ENCODE measurements at places on chromosomes 5 and 9.

DNA sequence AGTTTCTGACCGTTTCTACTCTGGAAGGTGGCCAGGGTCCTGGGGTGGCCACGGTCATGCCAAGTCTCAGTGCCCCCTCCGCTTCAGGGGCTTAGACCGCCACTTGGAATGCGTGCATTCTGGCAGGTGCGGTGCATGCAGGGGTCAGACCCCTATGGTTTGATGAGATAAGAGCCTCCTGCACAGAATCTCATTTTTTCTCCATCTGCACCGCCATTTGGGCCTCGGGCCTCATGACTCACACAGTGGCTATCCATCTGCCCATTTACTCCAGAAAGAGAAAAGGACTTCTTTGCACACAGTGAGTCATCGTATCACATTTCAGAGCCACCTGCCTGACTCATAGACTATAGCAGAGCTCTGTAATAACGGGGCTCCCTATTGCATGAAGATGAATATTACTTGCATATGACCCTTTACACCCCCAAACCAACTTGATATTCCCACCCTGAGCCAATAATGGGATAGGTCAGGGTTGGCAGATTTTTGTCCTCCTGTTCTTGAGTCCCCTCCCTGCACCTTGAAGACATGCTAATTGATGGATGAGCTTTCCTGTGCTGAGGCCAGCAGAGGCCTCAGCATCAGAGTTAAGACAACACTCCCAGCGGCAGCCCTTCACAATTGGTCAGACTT lies 157.4 kb downstream of the NR3C1 start:
- no peak for DNase-seq

- no peak for DNase-seq
Measured at GRCh38 chr5:172848419-172848818, 14.4 kb downstream of the ERGIC1 start.

GRCh38 chr5:156327296-156327695 lies 332 bp downstream of the SGCD start:
- DNase-seq = no peak

DNA sequence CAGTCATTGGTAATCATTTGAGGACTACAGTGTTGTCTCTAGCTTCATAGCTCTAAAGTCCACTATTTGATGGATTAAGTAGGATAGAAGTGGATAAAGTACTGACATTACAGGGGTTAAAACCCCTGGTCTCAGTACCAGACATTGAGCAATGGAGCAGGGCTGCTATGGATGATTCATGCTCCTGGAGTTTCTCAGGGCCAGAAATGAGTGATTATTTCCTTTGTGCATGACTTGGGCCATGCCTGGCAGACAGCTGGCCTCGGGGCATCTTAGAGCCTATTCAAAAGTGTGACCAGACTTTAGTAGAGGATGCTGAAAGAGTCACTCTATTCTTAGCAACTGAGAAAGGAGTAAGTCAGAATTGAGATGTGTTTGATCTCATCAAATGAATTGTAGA lies 350.7 kb upstream of the TLE4 start:
- DNase-seq = no peak

GRCh38 chr5:16544607-16545374 lies 72.0 kb downstream of the RETREG1 start:
- no peak for DNase-seq

GRCh38 chr5:103356350-103357091 lies 98.0 kb downstream of the MACIR start:
- DNase-seq = no peak

GRCh38 chr5:168457542-168457941 lies 28.7 kb upstream of the RARS1 start:
- DNase-seq = no peak

DNA sequence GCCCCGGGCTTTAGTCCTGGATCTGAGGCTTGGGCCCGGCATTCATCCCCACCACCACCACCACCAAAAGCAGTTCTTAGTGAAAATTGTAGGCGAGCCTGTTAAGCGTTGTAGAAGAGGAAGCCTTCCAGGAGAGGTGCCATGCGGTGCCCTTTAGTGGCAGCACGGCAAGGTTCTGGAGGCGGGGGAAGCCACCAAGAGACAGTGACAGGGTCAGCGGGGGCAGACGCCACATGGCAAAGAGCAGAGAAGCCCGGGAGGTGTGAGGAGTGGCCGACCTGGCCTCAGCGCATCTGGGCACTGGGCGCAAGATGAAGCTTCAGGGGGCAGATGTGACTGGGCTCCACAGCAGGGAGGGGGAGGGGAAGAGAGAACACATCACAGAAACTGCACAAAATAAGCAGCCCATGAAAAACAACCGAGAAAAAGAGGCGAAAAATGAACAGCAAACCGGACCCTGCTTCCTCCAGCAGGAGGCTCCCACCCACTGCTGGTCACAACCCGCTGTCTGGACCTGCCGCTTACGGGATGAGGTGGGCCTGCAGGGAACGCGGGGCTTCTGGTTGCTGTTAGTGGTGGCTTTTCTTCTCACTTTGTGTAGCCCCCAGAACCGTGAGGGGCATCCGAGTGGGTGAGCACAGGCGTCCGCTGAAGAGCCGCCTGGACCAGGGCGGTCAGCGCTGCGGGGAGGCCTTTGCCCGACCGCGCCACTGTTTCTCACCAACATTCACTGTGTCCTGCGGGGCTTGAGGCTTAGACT lies 4.3 kb downstream of the LRRC14B start:
- no peak for DNase-seq

DNA sequence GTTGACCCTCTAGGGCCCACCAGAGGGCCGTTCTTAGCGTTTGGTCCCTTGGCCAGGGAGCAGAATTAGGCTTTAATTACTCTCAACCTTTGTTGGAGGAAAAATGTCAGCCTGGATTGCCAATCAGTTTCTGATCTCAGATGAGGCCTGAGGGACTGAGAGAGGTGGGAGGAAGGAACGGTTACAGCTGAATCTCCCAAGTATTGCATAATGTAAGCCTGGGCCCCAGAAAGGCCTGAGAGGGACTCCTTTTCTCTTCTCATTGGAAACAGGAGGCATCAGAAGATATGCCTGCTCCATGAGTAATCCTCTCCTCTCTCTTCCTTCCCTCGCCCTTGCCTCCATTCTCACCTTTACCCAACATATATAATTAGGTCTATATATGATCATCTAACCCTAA lies 105.7 kb downstream of the INSYN2B start:
- DNase-seq = no peak

- no peak for DNase-seq
Measured at GRCh38 chr5:132322266-132322665, 28.1 kb downstream of the SLC22A4 start.
